DMS53 (cell line): ENCODE measurements at places on chromosomes 4 and X.
A peak's percentile ranks its signal among the peaks of the same experiment; 100 is the strongest.

DNA sequence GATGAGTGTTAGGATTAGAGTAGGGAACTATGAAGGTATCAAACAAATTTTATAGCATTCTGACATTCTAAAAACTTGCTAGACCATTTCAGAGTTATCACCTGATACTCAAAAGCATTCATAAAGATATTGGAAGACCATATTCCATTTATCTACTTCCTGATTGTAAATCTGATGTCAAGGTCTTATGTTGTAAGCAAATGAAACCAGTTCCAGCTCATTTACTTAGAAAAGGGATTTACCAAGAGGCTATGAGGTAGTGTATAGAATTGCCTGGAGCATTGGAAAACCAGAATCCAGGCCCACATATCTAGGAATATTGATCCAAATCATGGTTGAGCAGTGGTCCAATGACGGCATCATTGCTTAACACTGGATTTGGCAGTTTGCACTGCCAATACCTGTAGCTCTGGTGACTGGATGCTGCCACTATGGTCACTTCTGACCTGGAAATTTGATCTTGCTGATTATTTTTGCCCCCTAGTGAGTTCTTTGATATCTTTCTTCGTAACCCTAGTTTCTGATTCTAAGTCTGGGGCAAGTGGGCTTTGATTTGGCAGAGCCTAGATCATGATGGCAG is 25.4 kb downstream of the ARFIP1 start:
- peak; percentile 29 for DNase-seq

DNA sequence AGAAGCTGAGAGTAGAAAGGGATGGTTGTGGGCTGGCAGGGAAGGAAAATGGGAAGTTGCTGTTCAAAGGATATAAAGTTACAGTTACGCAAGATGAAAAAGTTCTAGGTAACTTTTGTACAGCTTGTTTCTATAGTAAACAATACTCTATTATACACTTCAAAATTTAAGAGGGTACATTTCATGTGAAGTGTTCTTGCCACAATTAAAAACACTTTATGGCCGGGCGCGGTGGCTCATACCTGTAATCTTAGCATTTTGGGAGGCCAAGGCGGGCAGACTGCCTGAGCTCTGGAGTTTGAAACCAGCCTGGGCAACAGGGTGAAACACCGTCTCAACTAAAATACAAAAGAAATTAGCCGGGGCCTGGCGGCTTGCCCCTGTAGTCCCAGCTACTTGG is 623.6 kb downstream of the STIM2 start:
- no peak for DNase-seq

GRCh38 chr4:176038789-176039188 is 26.9 kb upstream of the WDR17 start:
- no peak for DNase-seq

GRCh38 chr4:94803181-94803580 is 45.4 kb downstream of the BMPR1B start:
- DNase-seq, result no peak

DNA sequence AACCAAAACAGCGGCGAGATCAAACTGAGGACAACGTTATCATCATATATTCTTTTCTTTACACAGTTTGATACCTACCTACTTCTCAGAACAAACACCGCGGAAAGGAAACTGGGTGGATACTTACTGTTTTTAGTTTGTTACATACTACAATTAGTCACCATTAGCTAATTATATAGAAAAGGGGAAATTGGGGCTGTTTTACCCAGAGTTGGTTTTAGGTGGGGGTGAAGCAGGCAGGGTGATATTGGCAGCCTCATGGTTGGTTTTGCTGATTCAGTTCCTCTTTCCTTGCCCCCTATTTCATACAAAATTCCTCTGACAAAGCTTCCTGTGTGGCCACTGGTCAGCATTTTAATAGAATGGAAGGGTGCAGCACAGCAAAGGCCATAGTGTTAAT is 77.8 kb downstream of the SORBS2 start:
- DNase-seq, result no peak

DNA sequence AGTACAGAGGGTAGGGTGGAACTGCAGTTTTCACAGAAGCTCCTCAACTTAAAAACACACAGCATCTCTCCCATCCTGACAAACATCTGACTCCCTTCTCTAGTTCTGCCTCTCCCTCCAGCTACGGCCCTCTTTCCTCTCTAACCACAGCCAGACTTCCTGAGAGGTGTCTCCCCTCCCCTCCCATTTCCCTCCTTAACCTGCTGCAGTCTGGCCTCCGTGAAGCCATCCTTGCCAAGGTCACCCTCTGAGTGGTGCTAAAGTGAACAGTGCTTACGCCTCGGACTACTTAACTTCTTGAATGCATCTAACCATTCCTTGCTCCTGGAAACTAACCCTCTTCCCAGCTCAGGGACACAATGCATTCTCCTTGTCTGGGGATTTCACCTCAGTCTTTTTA is 53.3 kb downstream of the RTL5 start:
- DNase-seq, result no peak

- no peak for DNase-seq
Observed at GRCh38 chr4:53508446-53508845, 82.8 kb downstream of the LNX1 start.

DNA sequence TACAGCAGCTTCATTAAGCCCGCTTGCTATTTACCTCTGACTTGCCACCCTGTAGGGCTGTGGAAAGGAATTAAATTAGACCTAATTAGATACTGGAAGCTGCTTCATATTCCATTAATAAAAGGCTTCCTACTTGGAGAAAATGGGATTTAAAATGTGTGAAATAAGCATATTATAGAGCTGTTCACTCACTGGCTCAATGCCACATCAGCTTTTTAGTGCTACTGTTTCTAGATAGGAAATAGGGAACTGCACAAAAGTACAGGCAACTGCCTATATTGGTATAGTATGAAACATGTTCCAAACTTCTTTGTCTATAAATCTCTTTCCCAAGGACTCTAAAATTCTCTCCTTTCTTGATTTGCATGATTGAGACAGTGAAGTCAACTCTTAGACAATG is 407.9 kb upstream of the AADAT start:
- peak; percentile 17 for DNase-seq
